ENCODE measurements at places on chromosomes 2 and 18. TPM values are rescaled to one million over a fixed set of nuclear protein-coding genes. Genes with fewer than 3 reads are reported as not detected.
A peak's percentile ranks its signal among the peaks of the same experiment; 100 is the strongest.

- no peaks in the 10 kb centered on the region for H3K4me1 ChIP-seq
- H3K36me3 ChIP-seq = no peaks in the 10 kb centered on the region
- H3K4me3 ChIP-seq = no peak overlapping the region
- H3K27me3 ChIP-seq = peaks cover 4% of the 10 kb centered on the region
These were observed 69.4 kb upstream of the ODC1 start for GRCh38 chr2:10517351-10518043.

DNA sequence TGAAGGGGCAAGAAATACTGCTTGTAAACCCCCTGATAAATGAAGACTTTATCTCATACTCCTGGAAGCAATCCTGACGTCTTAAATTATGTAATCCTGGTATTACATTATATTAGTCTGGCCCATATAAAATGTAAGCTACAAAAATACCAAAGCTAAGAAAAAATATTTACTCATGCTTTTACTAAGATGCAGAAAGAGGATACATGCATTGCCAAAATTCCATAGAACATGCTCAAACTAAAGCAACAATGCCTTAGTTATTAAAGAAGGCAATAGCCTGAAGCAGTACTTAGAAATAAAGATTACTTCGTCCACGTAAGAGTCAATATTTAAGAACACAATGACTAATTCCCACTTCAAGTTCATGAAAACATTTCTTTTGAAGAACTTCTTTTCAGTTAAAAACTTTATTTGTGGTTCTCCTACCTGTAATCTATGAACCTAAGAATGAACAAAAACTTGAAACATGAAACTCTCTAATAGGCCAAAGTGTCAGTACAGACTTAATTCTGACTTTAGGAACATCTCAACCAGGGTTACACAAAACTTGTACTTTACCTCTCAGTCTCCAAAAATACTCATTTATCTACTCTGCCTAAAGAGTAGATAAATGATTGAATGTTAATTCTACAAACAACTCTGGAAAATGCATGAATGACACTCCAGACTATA is 117.3 kb downstream of the THADA start:
- peaks cover 8% of the 10 kb centered on the region for H3K36me3 ChIP-seq
- H3K4me3 ChIP-seq = no peak overlapping the region
- DNase-seq = no peak
- no peak overlapping the region for H3K27ac ChIP-seq
- no peaks in the 10 kb centered on the region for H3K27me3 ChIP-seq

GRCh38 chr2:151904807-151905206 is 76.6 kb upstream of the ARL5A start:
- no peaks in the 10 kb centered on the region for H3K4me1 ChIP-seq
- H3K4me3 ChIP-seq = no peak overlapping the region
- H3K27ac ChIP-seq = no peak overlapping the region
- no peak for DNase-seq

DNA sequence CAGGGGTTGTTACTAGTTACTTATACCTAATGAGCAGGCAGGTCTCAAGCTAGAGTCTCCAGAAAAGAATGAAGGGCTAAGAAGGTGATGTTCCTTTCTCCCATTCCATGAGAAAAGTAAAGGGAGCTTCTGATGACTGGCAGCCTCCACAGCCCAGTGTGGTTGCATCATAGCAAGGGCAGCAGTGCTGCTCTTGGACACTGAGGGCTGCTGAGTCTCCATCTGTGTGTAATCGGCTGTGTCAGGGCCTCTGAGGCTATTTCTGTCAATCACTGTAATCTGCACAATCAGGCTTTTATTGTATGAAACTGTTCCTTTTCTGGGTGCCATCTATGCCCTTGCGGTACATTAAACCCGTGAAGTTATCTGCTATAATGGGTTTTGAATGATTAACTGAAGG is 164.1 kb upstream of the FBXO11 start:
- H3K27ac ChIP-seq = no peak overlapping the region
- no peak overlapping the region for H3K4me3 ChIP-seq
- peaks cover 6% of the 10 kb centered on the region for H3K27me3 ChIP-seq
- no peaks in the 10 kb centered on the region for H3K4me1 ChIP-seq

The ST8SIA5 gene
- not detected for total RNA-seq

The GTF2A1L gene
- not detected for total RNA-seq

The C2orf92 gene
- total RNA-seq = 23.1 TPM

DNA sequence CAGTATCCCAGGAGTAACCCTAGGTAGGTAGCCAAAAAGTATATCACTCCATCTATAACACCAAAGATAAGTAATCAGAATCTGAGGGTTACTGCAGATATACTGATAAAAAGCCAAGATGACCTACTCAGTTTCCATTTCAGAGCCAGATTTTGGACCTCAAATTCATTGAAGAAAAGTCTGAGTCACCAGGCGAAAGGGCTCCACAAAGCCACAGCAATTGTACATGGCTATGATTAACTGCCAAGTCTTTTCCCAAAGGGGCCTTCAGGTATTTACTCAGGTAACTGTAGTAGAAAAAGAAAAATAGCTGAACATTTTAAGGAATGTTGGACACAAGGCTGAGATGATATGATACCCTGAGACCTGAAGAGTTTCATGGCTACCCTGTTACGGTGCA is 75.6 kb upstream of the KCNH7 start:
- H3K36me3 ChIP-seq = no peaks in the 10 kb centered on the region
- H3K27me3 ChIP-seq = no peaks in the 10 kb centered on the region
- no peak overlapping the region for H3K4me3 ChIP-seq
- DNase-seq = no peak
- H3K27ac ChIP-seq = no peak overlapping the region

The CAD gene
- total RNA-seq = 36.0 TPM

GRCh38 chr2:218658671-218659257 is 659 bp downstream of the ZNF142 start:
- DNase-seq = peak; percentile 64
- peak overlapping the region; percentile 77 for H3K27ac ChIP-seq
- H3K27me3 ChIP-seq = no peaks in the 10 kb centered on the region

The C2orf81 gene
- total RNA-seq = 8.6 TPM

- no peak overlapping the region for H3K27ac ChIP-seq
- H3K36me3 ChIP-seq = no peaks in the 10 kb centered on the region
- H3K4me3 ChIP-seq = no peak overlapping the region
- no peak for DNase-seq
These were observed 68.3 kb downstream of the MRO start for GRCh38 chr18:50751490-50751889.

DNA sequence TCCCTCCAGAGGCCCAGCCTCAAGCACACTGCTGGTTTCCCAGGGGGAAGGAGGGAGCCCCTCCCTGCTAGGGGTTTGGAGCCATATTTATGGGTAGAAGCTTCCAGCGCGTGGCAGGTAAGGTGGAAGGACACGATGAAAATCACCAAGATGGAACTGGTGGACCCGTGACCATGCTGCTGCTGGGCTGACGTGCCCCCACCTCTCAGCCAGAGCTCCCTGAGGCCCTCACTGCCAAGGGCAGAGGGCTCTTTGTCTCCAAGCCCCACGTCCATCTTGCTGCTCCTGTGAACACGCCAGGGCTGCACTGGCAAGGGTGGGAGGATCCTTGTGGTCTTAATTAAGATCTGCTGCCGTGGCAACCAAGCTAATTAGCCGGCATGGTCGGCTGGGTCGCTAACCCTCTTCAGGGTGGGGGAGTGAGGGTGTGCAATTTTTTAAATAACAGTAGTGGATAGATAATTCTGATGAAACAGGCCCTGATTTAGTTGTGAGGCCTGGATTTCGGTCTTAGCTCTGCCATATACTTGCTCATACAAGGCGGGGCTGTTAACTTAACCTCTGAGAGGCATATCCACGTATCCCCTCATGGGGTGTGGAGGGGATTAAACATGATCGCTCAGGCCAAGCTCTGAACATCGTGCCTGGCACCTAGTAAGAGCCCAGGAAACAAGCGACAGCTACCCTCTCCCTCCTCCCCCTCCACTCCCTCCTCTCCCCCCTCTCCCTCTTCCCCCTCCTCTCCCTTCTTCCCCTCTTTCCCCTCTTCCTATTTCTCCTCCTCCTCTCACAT is 232.8 kb downstream of the CELF4 start:
- H3K4me1 ChIP-seq = no peaks in the 10 kb centered on the region
- H3K27me3 ChIP-seq = no peaks in the 10 kb centered on the region
- no peak overlapping the region for H3K27ac ChIP-seq

The STK16 gene
- total RNA-seq = 29.0 TPM
